ENCODE measurements at places on chromosomes 5 and 9. TPM values are rescaled to one million over a fixed set of nuclear protein-coding genes. Genes with fewer than 3 reads are reported as not detected.

Gene MYMK
- not detected for total RNA-seq

Gene JAKMIP2
- total RNA-seq = 0.16 TPM

Gene ORM1
- total RNA-seq = 0.51 TPM

Gene IRX4
- 17.6 TPM for total RNA-seq

Gene ANKS6
- 4.4 TPM for total RNA-seq

Gene LRRC26
- total RNA-seq = not detected

Gene SPINK5
- total RNA-seq = 1.1 TPM

DNA sequence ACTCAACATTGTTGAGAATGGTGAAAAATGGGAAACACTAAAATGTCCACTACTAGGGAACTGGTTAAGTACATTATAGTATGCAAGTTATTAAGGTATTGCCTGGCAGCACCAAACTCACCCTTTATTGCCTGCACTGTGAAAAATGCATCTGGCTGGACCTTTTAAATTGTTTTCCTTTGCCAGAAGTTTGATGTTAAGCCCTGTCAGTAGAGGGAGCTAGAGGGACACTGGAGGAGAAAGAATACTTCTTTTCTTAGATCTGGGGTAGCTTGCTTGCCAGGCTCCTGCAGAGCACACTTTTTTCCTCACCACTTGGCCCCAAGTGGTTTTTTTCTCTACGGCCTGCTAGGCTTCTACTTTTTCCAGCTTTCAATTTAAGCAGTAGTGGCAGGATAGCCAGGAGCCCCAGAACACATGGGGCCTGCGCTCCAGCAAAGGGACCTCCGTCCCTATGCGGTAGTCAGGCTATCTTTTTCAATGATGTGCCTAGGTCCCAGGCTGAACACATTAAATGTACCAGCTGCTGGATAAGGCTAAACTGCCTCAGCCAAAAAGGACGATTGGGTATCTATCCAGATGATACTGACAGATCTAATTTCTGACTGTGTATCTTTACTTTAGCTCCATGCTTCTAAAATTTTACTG is 8.0 kb upstream of the HABP4 start:
- DNase-seq = no peak

DNA sequence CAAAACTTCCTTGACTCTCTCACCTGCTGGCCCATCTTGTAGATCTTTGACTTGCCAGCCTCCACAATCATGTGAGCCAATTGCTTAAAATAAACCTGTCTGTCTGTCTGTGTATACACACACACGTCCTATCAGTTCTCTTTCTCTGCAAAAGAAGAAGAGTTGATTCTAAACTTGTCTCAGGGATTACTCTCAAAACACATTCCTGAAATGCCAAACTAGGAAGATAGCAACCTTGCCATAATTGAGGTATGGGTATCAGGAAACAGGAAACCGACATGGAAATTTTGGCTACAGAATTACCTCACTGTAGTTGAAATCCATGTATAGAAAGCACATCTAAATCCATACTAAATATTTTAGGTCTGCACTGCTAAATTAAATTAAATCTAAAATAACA is 483.4 kb downstream of the PLK2 start:
- DNase-seq = no peak

- no peak for DNase-seq
Observed at GRCh38 chr5:147327421-147327820, 92.6 kb downstream of the STK32A start.

- no peak for DNase-seq
Observed at GRCh38 chr9:97857606-97858392, 4.8 kb downstream of the FOXE1 start.

- no peak for DNase-seq
Observed at GRCh38 chr5:169848271-169848670, 132.0 kb downstream of the INSYN2B start.

DNA sequence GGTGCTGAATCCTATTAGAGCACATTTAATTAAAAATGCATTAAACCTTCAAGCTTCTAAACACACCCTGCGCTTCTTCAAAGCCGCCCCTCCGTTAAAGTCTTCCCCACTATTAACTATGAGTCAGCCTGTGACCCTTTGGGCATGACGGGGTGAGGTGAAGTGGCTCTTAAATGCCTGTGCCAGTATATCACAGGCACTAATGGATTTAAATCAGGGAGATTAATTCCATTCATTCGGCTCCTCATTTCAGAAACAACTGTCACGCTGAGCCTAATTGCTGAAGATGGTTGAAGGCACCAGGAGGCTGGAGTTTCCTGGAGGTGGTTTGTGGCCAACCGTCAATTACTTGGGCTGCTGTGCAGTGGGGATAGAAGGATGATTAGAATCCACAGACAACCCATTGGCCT is 192.6 kb upstream of the MSX2 start:
- no peak for DNase-seq

DNA sequence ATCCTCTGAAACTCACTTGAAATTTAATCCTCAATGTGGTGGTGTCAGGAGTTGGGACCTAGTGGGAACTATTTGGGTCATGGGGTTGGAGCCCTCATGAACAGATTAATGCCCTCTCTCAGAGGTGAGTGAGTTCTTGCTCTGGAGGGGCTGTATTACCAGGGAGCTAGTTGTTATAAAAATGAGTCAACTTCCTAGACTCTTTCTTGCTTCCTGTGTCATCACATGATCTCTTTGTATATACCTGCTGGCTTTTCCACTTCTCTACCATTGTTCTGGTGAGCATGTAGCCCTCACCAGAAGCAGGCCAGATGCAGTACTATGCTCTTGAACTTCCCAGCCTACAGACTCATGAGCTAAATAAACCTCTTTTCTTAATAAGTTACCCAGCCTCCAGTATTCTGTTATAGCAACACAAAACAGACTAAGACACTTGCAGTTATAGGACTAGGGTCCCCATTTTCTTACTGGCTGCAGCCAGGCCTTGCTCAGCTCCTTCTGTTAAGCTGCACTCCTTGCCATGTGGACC is 127.5 kb downstream of the SUSD1 start:
- no peak for DNase-seq

DNA sequence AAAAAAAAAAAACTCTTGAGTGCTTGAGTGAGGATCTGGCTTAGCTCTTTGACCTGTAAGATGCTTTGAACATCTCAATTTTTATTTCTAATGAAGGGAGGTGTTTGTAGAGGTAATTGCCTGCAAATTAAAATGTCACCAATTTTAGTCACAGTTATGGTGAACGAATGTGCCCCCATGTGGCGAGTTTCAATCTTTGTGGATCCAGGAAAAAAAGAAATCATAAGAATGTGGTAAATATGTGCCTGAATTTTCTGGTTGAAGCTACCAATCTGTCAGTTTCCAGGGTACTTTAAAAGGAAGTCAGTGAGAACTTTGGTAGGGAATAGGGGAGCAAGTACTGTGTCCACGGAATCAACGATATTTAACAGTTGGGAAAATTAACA is 1772.4 kb upstream of the CDH9 start:
- no peak for DNase-seq

GRCh38 chr5:33973271-33973670 is 11.2 kb downstream of the SLC45A2 start:
- no peak for DNase-seq

- no peak for DNase-seq
Observed at GRCh38 chr5:141245250-141245717, at the start of gene PCDHB15. Gene PCDHB15 (plus strand): TSS chr5:141245395. CDS start chr5:141245579, 184 bp downstream.

DNA sequence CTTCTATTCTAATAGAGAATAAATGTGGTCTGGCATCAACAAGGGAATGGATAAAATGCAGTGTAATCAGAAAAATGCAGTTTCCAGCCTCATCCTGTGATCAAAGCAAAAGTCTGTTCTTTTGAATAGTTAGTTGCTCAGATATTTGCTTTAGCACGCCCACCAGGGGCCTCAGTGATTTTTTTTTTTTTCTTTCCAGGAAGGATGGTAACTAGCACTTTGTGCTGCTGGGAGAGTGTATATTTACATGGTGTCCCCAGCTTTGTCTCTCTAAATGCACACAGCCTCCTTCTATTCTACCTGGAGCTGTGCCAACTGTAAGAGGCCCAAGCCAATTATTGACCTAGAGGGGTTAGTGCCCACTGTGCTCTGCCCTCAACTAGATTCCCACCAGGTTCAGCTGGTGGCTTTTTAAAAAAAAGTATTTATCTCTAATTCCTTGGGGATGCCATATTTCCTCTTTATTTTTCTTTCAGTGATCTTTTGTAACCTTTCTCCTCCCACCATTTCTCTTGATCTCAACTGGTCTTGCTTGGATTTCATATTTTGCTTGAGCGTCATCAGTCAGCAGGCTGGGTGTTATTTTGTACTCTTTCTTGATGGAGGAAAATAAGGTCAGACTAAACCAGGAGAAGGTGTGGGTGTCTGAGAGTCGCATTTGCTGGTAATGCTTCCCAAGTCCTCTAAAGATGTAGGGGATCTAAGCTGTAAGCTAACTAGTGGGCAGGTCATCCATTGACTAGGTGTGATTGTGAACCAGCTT is 193.0 kb upstream of the C9orf72 start:
- no peak for DNase-seq

- no peak for DNase-seq
Observed at GRCh38 chr9:77375956-77376532, 198.7 kb downstream of the VPS13A start.

DNA sequence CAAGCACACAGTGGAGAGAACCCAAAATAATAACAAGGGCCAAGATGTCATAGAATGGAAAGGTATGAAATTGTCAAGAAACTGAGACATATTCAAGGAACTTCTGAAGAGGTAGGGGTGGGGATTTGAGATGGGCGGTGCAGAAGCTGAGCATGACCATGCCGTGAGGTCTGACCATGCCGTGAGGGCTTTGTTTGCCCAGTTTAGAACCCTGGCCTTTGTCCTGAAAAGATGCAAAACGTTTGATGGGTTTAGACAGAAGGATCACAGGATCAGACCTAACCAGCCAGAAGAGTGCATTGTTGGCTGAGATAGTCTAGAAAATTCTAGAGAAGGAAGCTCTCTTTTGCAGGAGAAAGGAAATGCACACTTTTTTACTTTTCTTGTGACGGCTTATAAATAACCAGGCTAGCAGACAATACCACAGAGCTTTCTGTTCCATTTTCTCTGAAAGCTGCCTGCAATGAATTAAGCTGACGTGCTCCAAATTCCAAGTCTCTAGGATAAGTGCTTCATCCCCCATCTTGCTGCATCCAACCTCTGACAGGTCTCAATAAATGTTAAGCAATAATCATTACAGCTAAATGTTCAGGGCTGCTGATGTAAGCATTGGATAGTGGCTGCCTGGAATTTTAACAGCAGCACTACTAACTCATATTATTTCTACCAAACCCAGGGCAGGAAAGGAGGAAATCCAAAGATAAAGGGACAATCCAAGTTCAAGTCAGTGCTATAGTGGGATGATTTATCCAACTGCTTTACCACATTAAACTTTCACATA is 110.9 kb upstream of the IL6ST start:
- no peak for DNase-seq

DNA sequence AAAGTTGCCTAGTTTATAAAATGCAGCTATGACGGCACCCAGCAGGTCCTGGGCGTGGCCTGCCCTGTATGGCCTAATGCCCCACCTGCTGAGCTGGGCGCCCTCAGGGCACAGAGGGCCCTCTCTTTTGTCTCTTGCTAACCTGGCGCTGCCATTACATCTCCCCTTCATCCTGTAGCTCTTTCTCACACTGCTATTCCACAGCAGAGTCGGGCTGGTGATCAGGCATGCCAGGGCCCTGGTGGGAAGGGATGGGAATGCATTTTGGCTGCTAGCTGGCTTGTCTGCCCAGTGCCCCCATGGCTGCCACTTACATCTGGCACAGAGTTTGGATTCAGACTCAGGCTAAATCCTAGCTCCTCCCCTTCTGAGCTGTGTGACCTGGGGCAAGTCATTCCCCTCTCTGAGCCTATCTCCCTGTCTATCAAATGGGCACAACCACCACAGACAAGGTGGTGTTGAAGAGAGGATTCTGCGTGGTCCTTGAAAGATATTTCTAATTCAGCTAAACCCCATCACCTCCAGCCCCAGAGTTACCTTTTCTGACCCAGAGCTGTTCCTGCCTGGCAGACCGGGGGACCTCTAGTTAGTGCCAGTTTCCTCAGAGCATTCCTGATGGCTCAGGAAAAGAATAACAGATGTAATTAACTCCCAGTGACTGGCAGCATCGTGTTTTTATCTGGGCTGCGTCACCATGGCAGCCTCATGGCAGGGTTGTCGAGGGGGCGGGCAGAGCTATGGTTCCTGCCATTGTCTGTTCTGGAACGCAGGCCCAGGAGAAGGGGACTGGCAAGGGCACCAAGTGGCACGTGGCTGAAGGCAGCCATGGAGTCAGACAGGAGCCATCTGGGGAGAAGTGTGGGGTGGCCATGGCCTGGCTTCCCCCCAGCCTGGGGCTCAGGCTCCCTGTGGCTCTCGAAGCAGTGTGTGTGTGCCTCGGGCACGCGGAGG is 6.3 kb downstream of the PRR7 start:
- no peak for DNase-seq

GRCh38 chr5:170353011-170353761 is 36.0 kb downstream of the KCNMB1 start:
- DNase-seq = no peak

DNA sequence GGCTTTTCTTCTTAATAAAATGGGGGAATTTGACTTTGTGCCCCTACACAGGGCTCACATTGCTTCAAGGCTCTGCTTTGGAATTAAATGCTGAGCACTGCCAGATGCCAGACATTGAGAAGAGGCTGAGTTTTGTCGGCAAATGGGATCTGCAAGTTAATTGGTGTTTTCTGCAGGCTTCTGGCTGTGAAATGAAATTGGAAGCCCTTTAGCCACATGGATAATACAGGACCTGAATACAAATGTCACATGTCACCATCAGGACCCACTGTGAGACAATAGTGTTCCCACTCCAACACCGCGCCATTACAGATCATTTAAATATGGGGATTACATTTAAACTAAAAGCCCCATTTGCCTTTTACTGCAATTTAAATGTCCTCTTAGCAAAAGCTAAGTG is 164.4 kb downstream of the ZSWIM6 start:
- no peak for DNase-seq

- peak; percentile 67 for DNase-seq
Observed at GRCh38 chr5:664994-665360, 28.2 kb downstream of the TPPP start.

DNA sequence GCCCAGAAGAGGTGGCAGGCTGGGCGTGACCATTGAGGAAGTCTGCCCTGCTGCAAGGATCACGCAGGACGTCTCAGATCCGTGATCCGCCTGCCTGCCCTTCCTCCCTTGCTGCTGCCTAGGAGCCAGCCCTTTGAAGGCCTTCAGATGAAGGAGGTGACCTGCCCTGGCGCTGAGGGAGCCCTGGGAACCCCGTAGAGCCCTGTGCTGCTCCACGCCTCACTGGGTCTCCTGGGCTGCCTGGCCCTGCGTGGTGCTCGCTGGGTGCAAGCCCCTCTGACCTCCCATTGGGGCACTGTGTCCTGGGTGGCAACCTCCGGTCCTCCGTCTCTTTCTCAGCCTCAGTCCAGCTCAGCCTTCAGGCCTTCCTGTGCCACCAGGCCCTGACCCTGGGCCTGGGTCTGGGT is 295.3 kb upstream of the IRX4 start:
- no peak for DNase-seq

Measured in Right ventricle myocardium inferior (tissue), 1 donor.